ENCODE measurements at places on chromosomes 2 and 18.

GRCh38 chr2:78585871-78586270, 439.6 kb upstream of the REG3G start:
- no peak for DNase-seq

DNA sequence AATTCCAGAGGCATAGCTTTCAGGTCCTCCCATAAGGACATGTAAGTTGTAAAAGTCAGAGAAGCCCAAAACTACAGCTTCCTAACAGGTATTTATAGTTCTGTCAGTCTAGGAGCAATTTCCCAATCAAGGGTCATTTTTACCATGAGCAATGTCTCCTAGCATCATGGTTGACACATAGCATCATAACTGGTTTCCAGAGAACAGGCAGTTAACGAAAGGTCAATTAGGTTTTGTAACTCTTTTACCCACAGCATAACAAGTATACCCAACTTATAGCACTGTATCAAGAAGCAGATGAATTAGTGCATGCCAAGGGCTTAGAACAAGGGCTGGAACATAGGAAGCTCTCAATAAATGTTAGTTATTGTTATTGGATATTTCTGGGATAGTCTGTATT, 110.1 kb downstream of the MREG start:
- DNase-seq: no peak

DNA sequence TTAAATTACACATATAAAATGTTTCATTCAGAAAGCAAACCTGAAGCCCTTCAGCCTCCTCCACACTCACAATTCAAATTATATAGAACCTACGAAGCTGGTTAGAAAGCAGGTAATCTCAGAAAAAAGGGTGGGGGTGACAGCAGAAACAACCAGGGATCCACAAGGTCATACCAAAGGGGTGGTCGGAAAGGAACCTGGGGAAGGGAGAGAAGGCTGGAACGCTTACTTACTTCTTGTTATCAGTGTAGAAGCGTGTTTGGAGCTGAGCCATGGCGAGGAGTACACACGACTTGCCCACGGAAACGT, 316 bp downstream of the WDR12 start:
- DNase-seq: no peak

DNA sequence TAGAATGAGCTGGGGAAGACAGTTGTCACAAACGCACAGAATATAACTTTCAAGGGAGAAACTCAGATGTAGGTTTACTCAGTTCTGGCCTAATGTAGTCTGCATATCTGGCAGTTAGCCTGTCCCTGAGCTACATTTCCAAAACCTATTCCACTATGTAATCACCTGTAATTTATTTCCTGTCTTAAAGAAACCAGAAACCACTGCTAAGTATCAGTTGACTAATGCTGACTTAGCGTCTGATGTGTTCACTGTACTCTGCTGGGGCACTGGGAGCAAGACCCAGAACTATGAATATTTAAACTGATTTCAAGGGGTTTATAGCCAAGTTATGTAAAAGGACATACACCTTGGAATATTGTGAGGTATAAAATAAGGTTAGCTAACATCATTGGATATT, 1995.2 kb upstream of the PIK3C3 start:
- DNase-seq: no peak

DNA sequence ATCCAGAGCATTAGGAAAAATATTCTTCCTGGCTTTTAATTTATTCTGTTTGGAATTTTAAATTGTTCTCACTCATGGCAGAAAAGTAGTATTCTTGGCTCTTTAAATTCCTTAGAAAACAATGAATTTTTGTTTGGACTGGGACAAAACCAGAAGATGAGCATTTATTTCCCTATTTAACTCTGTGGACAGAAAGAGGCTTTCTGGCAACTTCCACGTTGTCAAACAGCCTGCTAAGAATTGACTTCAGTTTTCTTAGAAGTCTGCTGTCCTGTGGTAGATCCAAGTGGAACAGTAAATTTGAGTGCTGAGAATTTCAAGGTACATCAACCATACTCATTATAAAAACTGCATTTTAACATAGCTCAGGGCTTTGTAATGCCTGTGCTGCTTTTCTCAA, 83.8 kb downstream of the MGAT5 start:
- no peak for DNase-seq

Data from anterior cingulate cortex (tissue), 58 donors.